ENCODE measurements at places on chromosomes 2 and 18.

- no peak for DNase-seq
Observed at GRCh38 chr2:218043701-218044109, 25.3 kb upstream of the RUFY4 start.

GRCh38 chr2:9208875-9209274 lies 2.3 kb downstream of the ASAP2 start:
- no peak for DNase-seq

DNA sequence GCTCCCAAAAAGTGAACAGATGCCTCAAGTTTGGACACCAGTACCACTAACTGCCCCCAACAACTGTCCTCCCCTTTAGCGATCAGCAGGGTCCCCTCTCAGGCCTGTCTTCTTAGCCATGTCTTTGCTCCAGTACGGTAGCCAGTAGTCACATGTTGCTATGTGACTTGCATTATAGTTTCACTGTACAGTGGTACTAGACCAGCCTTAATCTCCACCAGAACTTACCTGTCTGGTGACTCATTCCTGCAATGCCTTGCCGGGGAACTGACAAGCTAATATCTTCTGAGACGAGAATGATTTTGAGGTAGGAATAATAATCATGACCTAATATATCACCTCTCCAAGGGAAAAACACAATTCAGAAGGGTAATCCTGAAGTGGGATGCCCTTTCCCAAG lies 23.7 kb downstream of the ACMSD start:
- no peak for DNase-seq

DNA sequence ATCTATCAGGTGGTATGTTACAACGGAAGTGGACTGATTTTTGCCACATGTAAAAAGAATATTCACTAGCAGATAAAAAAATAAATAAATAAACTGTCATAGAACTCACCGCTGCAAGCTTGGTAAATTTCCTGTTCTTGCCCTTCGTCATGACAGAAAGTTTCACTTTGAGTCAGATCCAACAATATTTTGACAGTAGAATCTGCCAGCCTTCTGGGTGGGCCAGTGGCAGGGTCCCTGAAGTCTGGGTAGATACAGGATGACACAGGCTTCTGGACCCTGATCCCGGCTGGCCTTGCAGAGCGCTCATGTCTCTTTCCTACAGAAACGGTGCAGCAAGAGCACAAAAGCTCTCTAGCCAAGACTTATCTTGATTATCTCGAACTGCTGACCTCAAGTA lies 97.8 kb upstream of the PMAIP1 start:
- no peak for DNase-seq

GRCh38 chr2:225367482-225367881 lies 32.0 kb upstream of the NYAP2 start:
- no peak for DNase-seq

GRCh38 chr2:128557831-128558241 lies 239.2 kb upstream of the HS6ST1 start:
- DNase-seq: no peak

GRCh38 chr2:237915576-237915975 lies 51.2 kb upstream of the UBE2F start:
- no peak for DNase-seq

- DNase-seq: no peak
Observed at GRCh38 chr2:236587861-236588815, 18.5 kb downstream of the ACKR3 start.

- DNase-seq: no peak
Observed at GRCh38 chr18:75745147-75745546, 317.6 kb upstream of the SMIM21 start.

DNA sequence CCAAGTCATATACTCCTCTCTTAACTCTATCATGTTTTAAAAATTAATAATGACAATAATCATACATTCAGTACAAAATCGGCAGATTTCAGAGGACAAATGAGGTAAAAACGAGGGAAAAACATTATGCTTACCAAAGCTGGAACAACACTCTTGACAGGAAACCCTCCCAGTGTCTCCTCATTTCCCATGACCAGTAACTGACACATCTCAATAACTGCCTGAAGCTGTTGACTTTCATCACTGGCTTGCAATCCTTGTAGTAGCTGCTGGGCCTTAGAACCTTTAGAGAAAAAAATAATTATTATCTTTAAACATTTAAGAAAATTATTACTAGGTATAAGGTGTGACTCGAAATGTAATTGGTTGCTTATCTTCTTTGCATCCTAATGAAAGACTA lies 103.6 kb downstream of the TRIP12 start:
- no peak for DNase-seq

All from neural progenitor cell (in vitro differentiated cells).